Stimulated activated CD8-positive, alpha-beta memory T cell treated with anti-CD3 and anti-CD28 coated beads, Interleukin-15, amount 100 ng/mL, for 48 hours (primary cell): ENCODE measurements at places on chromosomes 4 and X.

DNA sequence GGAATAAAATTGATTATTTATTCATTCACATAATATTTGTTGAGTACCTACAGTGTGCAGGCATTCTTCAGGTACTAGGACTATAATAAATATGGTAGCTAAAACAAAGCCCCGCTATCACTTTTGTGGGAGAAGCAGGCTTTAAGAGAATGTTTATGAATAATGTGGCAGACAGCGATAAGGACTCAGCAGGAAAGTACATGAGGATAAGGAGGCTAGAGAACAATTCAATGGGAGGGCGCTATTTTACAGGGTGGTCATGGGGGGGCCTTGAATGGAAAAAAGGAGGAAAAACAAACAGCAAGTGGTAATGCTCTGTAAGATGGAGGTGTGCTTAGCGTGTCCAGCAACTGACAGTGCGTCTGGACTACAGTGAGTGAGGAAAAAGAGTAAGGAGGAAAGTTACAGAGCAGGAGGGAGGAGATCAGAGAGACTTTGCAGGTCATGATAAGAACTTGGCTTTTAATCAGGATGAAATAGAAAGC is 264.2 kb upstream of the ETNPPL start:
- no peak for DNase-seq

DNA sequence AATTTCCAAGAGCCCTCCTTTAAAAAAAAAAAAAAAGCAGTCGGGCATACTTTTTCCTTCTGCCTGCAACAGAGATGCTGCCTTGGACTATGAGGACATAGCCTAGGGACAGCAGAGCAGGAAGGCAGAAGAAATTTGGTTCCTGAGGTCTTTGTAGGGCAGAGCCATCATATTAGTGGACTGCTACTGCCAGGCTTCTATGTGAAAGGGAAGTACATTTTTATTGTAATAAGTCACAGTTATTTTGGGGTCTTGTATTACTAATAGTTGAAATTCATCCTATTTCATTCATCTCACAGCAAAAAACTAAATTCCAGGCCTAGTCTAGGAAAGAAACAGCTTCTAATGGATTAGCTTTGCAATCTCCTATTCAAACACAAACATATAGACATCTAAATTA is 211.2 kb downstream of the NSUN7 start:
- DNase-seq: no peak

DNA sequence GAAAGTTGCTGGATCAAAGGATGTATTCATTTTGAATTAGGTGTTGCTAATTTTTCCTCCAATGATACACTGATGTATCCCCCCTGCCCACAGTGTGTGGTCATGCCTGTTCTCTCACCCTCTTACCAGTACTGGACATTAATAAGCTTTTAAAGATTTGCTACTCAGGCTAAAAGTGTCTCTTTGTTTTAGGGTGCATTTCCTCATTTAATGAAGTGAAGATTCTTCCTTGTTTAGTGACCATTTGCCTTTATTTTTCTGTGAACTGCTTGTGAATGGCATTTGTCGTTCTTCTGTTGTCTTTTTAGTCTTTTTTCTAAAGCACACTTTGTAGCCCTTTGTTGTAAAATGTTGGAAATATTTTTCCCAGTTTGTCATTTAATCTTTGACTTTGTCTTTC is 5.0 kb downstream of the MSMO1 start:
- no peak for DNase-seq

GRCh38 chrX:71254092-71254963 is at the start of gene ZMYM3:
ZMYM3 (minus strand) TSS chrX:71254140; CDS start chrX:71253255, 885 bp downstream.
- peak; percentile 65 for DNase-seq

GRCh38 chr4:40003986-40004385 is 26.3 kb upstream of the PDS5A start:
- no peak for DNase-seq

GRCh38 chr4:54228056-54228527 is 1.0 kb upstream of the PDGFRA start:
- no peak for DNase-seq

DNA sequence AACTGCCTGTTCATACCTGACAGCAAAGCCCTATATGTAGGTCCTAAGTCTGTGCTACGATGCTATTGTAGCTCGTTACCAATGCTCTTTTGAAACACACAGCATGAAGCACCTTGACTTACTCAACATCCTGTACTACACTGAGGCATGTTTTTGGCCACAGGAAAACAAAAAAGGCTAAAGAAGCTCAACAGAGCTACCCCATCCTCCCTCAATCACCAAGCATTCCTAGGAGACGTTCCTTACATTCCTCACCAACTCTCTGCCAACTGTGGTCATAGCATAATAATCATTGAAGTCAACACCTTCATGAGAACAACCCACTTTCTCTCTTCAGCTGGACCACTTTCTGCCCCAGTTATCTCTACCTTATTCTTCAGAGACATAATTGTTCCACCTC is 73.7 kb upstream of the SLC25A43 start:
- no peak for DNase-seq

- DNase-seq: no peak
These were observed 395.3 kb downstream of the STPG2 start for GRCh38 chr4:97747945-97748344.

GRCh38 chr4:15037923-15038541 is 35.8 kb downstream of the CPEB2 start:
- DNase-seq: no peak

DNA sequence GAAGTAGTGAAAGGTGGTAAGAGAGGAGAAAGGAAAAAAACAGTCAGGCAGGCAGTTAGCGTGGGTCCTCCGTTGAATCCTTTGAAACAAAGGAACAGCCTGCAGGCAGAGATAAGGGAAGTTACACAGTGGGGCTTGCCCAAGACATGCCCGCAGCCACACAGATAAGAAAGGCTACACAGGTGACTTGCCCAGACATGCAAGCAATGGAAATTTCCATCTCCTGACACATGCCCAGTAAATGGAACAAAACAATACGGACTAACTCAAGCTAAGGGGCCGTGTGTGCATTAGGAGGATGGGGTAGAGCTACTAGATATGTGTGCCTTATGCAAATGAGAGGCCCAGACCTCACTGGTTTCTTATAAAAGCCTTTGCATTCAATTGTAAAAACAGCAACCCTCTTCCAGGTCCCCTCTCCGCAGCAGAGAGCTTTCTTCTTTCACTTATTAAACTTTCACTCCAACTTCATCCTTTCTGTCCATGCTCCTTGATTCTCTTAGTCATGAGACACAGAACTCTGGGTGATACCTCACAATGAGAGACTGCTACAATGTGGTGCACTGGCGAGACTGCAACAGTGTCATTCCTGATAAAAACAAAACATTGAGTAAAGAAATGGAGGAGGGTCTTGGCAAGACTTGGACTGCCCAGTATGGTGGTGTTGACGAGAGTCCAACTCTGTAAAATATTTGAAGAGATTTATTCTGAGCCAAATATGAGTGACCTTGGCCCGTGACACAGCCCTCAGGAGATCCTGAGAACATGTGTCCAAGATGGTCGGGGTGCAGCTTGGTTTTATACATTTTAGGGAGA is 997.4 kb upstream of the PRKX start:
- no peak for DNase-seq

DNA sequence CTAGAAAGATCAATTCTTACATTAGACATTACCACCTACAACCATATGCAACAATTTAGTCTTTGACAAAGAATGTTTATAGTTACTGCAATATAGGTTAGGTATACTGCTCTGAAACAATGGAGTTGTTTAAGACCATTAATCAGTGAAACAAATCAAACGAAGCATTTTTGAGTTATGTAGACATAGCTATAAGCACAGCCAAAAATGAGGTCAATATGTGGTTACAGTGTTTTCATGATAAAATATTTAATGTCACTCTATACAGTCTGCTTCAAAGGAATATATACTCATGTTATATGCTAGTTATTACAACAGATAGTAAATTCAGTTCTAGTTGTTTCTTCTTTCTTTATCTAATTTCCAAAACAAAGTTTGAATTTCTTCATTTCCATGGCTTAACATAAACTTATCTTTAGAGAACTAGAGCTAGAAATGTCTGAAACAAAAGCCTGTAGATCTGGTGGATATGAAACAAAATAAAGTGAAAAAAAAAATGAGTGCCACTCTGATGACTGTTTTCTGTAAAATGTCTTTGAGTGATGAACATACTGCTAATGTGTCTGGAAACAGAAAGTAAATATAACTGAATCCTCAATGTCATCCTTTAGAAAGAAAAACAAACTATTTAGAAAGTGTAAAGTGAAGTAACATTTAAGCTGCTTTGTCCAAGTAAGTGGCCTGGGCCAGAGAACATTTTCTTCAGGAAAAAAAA is 809.0 kb downstream of the FAT4 start:
- DNase-seq: no peak

GRCh38 chr4:142021181-142021580 is 384.8 kb downstream of the IL15 start:
- no peak for DNase-seq

- DNase-seq: no peak
These were observed 5.5 kb upstream of the DCTD start for GRCh38 chr4:182922501-182923284.

DNA sequence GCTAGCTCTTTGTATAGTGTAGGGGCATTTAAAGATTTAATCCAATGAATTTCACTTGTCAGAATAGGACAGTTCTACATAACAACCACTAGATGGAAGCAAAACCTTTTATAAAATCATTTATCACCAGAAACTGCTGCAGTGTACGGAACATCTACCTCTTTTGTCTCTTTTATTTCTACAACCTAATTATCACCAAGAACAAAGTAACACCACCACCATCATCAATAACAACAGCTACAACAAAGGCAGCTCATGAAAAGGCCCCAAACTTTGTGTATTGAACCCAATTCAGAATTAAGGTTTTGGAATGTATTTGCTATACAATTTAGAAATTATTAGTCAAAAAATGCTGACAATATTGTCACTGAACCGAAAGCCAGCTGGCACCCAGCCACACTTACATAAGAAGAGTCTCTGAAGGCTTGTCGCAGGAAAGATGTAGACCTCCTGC is 260.9 kb upstream of the RPS6KA3 start:
- no peak for DNase-seq

- peak; percentile 19 for DNase-seq
These were observed 45.8 kb upstream of the MSANTD1 start for GRCh38 chr4:3202836-3203820.

DNA sequence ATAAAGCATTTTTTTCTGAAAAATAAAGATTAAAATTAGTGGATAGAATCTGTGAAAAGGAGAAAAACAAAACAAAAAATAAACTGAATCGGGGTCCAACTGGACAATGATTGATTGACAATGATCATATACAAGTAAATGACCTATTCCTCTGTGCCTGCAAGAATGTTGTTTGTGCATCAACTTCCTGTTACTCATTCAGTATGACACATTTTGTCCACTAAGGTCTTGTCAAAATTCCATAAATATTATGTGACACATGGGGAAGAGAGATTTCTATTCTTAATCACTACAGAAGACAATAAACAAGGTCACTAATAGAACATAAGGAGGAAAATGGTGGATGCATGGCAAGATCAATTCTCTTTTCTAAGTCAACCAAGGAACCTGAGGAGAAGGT is 54.9 kb downstream of the F8 start:
- no peak for DNase-seq

DNA sequence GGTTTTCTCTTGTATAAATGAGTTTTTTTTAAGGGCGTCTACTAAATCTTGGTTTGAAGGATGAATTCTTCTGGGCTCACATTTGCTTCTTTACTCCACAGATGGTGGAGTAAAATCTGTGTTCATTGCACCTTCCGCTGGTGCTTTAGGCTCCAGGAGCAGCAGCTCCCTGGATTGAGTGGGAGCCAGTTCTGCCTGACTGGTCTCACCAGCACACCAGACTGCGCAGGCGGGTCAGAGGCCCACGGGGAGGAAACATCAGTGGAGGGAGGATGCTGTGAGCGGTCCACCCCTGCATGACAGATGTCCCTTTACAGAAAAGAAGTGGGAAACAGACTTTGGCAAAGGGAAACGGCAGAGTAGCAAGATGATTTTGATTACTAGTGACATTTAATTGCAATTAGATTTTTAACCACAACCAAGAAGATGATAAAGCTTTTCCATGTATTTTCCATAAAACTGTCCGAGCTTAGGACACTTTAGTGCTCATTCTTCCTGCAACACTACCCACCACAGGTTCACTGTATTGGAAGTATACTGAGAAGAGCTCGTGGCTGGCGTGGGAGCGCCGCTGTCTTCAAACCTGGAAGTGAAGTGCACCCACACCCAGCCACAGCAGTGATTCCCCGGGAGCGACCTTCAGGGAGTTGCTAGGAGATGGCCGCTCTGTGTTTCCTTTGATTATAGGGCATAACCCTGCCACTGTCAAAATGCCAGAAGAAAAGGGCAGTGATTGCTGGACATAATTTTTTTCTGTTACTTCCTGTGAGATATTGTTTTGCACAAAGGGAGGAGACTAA is 95.2 kb downstream of the SORBS2 start:
- no peak for DNase-seq

DNA sequence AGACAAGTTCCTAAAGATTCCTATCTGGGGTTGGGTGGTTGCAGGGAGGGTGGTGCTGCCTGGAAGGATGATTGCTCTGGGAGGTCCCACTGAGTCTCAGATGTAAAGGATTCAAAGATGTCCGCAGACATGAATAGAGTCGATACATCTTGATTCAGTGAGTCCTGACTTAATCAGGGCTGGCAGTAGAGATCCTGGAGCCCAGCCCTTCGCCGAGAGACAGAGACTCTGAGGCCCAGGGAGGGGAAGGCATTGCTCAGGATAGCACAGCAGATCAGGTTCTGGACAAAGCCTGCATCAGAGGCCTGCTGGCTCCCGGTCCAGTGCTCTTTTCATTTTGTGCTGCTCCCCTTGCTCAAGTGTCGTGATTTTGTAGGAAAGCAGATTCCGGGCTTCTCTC is 21.7 kb downstream of the PJA1 start:
- no peak for DNase-seq

- no peak for DNase-seq
These were observed 103.7 kb upstream of the KLF3 start for GRCh38 chr4:38560340-38560739.

DNA sequence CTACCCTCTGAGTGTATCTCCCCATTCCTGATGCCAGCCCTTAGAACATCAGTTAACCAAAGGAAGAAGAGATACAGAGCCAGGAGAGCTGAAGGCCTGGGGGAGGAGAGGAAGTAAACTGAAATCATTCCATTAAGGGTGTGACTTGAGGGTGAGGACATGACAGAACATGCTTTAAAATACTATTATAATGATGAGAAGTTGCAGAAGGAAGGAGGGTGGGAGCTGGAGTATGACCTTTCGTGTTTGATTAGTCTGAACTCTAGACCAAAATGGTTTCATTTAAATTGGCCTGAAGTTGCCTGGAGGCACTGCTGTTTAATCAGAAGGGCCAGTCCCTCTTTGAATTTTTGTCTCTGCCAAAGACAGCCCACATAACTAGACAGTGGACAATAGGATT is 11.4 kb downstream of the INTS6L start:
- no peak for DNase-seq

DNA sequence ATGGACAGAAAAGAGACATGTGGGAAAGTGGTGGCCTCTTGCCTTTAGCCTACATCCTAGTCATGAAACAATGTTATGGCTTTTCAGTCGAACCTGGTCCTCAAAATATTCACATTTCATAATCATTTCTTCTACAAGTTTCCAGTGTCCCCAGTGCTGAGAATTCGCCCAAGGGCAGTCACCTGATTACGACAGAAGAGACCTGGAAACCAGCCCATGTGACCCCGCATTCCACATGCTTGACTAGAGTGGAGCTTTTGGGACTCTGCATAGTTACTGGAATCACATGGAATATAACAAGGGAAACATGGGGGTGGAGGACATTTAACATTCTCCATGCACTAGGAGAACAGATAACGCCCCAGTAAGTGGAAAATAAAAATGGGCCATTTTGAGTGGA is 100.1 kb downstream of the PPARGC1A start:
- no peak for DNase-seq
